CD4-positive, alpha-beta T cell treated with Interleukin-17A for 4 hours (primary cell): ENCODE measurements at places on chromosomes 13 and 19.

- peak; percentile 47 for DNase-seq
Measured at GRCh38 chr19:16342002-16342715, 17.5 kb downstream of the KLF2 start.

DNA sequence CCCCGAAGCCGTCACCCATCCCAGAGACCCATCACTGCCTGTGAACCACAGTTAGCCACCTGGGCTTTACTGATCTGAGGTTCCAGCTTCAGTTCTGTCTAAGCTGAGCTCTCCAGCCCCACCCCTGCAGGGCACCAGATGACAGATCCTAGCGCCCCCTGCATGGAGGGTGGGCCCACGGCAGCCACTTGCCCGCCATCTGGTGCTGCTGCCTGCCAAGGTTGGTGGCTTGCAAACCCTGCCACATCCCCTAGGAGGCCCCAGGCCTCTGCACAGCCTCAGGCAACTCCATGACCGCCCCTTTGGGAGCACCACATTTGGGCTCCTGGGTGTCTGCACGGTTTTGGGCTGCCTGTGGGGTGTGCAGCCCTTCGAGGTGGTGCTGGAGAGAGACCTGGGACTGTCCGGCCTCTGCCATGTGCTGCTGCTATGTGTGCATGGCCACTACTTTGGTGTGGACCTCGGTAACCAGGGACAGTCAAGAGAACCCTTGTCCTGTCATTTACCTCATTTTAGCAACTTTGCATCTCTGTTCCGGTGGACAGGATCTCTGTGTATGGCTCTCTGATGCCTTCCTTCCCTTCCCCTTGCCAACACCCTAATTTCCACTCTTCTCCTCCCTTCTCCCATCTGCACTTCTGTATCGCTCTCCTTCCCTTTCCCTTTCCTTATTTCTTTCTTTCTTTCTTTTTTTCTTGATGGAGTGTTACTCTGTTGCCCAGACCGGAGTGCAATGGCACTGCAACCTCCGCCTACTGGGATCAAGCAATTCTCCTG lies 17.4 kb upstream of the SDHAF1 start:
- DNase-seq = peak; percentile 13

DNA sequence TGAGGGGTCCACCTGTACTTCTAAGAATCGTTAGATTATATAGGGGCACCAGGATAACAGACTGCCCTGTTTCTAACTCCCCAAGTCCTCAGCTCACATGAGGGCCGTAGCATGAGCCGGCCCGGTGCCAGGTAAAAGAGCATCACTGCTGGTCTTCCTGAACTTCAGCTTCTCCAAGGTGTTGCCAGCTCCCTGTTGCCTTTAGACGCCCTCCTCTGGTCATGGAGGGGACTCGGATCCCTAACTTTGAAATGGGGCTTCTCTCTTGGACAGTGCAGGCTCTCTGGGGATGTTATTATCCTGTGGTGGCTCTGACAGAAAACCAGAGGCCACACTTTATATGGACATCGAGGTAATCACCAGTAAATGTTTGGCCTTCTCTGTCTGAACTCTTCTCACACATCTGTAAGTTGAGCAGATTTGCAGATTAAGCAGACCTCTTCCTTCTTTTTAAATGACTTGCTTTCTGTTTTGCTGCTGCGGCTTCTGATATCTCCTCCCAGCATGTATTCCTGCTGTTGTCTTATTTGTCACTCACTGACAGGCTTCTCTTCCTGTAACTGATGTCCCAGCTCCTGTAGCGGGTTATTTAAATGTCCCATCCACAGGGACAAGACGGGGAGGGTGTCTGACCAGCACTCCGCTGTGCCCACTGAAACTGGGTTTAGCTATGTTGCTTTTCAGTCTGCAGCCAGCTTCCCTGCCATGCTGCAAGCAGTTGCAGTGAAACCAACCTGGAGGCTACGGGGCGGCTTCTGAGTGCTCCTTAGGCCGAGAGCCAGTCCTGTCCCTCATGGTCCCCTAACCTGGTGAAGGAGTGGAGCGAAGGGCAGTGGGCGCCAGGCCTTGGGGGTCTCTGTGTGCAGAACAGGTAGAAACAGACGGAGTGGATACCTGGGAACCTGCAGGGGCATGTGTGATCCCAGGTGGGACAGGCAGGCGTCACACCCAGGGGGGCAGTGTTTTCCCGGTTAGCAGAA lies 39.2 kb downstream of the TSSK6 start:
- peak; percentile 30 for DNase-seq

DNA sequence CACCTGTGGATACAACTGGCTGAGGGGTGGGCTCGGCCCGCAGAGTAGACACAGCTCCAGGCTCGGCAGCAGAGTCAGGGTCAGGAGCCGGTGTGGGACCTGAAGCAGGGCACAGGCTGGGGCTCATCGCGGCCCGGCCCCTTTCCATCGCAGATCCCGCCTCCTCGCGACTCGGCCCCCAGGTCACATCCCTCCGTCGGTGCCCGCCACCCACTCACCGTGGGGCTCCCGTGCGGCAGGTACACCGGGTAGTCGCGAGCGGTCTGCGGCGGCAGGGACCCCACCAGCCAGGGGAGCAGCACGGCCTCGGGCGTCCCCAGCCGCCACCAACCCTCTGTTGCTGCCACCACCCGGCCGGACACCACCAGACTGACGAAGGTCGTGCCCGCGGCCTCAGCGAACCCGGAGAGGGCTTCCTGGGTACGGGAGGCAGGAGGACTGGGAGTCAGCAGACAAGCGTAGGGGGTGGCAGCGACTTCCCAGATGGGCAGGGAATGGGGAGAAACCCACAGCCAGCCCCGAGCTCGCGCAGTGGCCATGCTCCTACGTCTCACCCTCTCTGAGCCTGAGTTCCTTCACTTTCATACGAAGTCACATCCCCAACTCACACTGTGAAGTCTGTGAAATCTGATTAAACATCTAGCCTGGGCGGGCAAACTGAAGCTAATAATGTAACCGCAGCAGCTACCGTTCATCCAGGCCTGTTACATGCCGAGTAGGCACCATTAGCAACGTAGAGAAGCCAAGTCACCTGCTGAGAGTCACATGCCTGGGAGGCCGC lies 3.7 kb downstream of the FUZ start:
- DNase-seq = peak; percentile 68

GRCh38 chr19:58561373-58562121 lies 3.1 kb upstream of the UBE2M start:
- DNase-seq = no peak
